ENCODE measurements at places on chromosomes 2 and 18.

DNA sequence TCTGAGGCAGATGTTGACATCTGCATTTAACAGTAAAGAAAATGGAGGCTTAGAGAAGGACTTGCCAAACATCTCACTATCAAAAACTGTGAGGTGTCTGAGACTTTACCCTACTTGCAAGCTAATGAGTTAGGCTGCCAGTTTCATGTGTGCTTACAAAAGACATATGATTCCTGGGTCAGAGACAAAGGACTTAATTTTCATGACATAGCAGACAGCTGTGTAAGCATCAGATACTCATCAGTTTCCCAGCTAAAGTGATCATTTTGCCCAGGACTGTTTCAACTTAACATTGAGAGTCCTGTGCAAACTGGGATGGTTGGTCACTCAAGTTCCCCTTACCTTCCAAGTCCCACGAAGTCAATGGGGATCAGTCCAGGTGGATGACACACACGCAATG, 18.9 kb upstream of the DAPL1 start:
- no peak for DNase-seq

DNA sequence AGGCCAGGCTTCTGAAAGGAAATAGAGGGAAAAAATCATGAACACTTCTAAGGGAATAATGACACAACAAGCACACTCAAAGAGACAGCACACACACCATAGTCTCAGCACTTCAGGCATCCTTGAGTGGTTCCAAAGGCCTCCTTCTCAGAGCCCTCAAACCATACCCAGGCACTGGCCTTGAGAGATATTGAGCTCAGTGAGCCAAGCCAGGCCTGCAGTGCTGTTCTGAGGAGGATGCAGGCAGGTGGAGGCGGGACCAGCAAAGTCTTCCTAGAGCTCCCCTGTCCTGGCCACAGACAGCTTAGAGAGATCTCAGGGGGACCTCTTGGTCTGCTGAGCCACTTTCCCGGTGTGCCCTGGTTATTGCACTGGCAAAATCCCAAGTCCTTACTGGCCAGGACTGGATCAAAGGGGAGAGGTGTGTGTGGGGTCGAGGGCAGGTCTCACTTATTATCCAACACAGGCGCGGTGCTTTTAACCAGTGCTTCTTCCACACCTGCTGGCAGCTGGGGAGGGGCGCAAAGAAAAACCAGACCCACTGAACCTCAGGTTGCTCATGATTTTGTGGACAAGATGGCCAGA, 86.8 kb upstream of the HAAO start:
- no peak for DNase-seq

- DNase-seq, result peak; percentile 80
These were observed at the start of gene MERTK for GRCh38 chr2:111897924-111898702. Gene MERTK, plus strand, starts transcription at chr2:111898607. Its CDS starts 129 bp downstream, at chr2:111898736.

GRCh38 chr2:36478332-36478738, 119.6 kb downstream of the FEZ2 start:
- DNase-seq, result no peak

- DNase-seq, result no peak
These were observed 10.4 kb upstream of the EVA1A start for GRCh38 chr2:75570948-75571729.

- DNase-seq, result no peak
These were observed 28.1 kb upstream of the TMEM247 start for GRCh38 chr2:46451131-46451711.

DNA sequence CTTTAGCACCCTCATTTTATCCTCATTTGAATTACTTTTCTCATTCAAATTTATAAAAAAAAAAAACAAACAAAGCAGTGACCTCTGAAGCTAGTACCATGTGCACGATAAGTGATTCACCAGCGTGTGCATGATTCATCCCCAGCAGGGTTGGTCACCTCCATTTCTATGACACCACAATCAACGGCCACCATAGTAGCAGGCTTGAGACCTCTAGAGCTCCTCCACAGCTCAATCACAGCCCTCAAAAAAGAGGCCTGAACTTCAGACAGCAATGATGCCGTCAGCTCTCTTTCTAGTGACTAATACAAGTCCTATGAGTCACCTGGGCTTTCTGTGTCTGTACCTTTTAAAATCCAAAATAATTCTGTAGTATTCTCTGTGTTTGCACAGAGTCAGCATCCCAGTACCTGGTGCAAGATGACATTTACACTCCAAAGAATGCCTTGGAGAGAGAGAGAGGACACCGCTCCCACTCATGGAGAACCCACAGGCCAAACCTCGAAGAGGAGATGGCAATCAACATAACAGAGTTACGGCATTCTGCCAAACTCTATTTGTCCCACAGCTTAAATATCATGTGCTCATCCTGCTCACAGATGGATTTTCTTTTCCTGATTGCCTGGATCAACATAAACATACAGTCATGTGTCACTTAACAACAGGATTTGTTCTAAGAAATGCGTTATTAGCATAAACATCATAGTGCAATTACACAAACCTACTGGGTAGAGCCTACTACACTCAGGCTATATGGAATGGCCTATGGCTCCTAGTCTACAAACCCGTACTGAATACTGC, 58.7 kb downstream of the L3MBTL4 start:
- no peak for DNase-seq

GRCh38 chr2:140604788-140605187, 1526.0 kb downstream of the LRP1B start:
- DNase-seq, result no peak

GRCh38 chr18:24362757-24363156, 34.9 kb downstream of the OSBPL1A start:
- DNase-seq, result no peak

DNA sequence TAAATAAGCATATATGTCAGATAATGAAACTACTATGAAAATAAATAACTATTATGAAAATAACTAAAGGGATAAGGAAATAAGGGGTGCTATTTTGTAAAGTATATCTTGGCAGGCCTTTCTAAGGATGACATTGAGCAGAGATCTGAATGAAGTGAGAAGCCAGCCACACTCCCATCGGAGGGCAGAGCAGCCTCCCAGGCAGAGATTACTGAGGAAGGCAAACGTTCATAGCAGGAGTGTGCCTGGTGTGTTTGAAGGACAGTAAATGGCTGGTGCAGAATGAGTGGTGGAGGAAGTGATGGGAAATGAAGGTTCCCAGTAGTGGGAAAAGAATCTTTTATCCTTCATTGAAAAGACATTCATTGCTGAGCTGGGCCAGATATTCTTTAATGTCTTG, 62.5 kb downstream of the SPHKAP start:
- DNase-seq, result no peak

DNA sequence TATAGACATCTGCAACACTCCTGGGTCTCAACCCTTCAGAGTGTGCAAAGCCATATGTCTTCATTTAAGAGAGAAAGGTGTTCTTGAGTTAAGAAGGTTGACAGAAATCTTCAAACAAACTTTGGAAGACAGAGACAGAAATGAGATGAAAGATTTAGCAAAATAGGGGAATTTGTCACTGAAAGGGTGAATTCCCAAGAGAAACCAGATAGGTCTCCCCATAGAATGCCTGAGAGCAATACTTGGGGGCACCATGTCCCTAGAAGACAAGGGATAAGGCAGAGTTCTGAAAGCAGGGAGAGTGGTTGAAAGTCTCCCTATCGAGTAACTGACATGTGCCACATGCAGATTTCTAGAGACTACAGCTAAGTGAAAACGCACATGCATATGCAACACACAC, 50.0 kb downstream of the AP1S3 start:
- DNase-seq, result no peak

- DNase-seq, result no peak
These were observed 18.9 kb upstream of the SALL3 start for GRCh38 chr18:78960709-78961108.

DNA sequence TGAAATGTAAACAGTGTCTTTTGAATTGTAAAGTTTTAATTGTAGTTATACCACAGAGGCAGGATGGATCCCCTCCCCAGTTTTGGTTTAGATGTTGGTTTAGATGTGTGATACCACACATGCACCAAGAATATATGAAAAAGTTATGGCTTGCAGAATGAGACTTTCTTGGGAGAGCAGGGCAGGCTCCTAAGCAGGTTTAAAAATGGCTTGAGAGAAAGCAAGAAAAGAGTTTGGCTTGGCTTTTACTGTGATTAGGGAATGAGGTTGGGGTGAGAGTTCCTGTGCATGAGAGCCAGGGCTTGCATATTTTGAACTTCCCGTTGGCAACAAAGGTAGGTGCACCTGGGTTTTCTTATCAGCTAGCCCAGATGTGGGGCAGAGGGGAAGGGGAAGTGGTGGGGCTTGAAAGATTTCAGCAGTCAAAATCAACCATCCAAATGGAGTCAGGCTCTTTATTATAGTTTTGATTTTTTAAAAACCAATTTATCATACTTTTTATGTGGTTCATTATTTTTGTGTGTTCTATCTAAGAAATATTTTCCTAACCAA, 246.9 kb downstream of the MTX2 start:
- DNase-seq, result no peak

DNA sequence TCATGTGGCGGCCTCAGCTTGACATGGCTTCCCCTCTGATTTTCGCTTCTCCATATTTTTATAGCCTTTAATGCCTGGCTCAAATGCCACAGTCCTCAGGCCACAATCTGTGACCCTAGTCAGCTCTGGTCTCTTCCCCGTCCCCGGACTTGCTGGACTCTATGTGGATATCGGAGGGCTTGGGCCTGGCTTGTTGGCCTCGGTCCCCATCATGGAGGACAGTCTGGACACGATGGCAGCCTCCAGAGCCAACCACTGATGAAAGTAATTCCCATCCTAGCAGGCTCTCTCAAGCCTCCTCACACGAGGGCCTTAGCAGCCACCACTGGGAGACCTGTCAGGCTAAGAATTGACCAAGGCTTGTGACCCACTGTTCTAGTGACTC, 61.6 kb downstream of the LPIN1 start:
- DNase-seq, result no peak

GRCh38 chr2:120669121-120669952, 66.3 kb upstream of the GLI2 start:
- DNase-seq, result no peak

DNA sequence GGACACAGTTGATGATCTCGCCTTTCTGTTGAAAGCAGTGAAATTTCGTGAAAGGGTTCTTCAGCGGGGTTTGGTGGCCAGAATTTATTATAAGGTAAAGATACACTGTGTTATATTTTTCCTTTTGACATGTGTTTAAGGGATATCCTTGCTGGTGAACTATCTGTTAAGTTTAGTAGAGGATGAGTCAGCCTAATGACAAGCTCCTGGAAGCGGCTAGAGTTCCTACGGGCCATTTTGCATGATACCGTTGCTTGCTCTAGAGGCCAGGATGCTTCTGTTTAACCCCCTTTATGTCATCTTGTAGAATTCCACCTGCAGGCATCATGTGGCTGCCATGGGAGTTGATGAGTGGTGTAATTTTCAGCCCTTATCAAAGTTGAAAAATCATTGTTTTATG, 124.8 kb upstream of the BCL2L11 start:
- no peak for DNase-seq

GRCh38 chr2:104856086-104856972, 2.4 kb downstream of the POU3F3 start:
- DNase-seq, result no peak

- DNase-seq, result peak; percentile 7
These were observed 10.0 kb upstream of the ADAM17 start for GRCh38 chr2:9565436-9566153.

DNA sequence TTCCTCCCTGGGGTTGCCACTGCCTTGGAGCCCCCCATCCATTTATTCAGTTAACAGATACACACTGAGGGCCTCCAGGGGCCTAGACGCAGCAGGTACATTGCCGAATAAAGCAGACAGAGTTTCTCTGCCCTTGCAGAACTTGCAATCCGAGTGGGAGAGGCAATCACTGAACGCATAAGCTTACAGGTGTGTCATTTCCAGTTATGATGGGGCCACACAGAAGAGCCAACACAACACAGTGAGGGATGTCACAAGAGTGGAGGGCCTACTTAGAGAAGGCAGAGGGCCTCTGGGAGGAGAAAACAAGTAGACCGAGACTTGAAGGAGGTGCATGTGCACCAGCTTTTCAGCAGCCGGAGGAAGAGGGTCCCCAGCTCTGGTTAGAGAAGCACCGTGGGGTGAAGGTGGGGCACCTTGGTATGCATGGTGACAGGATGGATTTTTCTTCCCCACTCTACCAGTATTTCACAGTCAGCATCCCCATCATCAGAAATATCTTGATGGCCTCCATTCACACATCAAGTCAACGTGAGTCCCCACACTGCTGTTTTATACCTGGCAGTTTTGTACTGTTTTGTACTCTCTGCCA, 150.9 kb downstream of the SMAD7 start:
- DNase-seq, result no peak

DNA sequence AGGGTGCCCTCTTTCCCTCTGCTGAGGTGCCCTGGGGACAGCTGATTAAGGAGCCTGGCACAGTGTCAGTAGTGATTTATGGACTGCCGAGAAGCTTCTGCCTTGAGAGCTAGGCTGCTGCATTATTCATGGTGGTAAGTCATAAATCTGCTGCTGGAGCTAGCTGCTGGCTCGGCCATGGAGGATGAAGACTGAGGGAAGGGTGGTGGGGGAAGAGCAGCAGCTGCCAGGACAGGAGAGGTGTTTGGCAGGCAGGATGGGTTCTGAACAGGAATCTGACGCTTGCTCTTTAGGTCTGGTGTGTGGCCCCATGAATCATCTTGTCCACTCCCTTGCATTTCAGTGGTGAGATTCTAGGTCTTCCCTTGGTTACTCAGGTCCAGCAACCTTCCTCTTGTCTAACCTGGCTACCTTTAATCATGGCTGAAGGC, 296.3 kb downstream of the DYSF start:
- DNase-seq, result no peak

DNA sequence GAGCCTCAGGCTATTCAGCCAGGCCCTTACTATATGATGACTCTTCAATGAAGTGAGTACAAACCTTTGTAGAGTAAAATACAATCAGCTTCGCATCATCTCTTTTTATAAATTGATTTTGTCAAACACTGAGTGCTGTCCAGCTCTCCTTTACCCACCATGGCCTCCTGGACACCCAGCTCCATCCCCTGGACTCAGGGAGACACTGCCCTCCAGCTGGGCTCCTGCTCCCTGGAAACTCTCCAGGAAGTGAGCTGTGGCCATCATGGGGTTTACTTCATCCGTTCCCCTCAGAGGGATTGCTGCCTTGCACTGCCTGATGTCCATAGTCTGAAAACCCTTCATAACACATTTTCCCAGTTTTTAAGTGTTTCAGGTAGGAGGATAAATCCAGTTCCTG, 82.5 kb upstream of the XIRP2 start:
- DNase-seq, result no peak

GRCh38 chr18:7038330-7038851, 79.2 kb downstream of the LAMA1 start:
- no peak for DNase-seq

DNA sequence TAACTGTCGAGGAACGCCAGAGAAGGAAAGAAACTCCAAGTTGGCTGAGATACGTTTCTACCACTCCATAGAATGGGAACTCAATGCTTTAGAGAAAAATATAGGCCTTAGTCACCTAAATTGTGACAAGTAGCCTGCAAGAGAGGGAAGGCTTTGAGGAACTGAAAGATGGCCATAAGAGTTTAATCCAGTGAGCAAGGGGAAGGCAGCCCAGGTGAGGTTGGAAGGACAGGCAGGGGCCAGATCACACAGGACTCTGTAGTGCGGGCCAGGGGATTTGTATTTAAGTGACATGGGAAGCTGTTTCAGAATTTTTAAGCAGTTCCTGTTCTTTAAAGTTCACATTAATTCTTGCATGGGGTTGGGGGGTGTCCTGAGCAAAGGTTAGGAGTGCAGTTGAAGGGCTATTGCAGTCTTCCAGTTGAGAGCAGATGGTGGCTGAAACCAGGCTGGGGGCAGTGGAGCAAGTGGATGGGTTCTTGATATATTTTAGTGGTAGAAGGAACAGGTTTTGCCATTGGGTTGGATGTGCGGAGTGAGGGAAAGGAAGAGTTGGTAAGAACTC, 138.9 kb upstream of the PELI1 start:
- no peak for DNase-seq

- no peak for DNase-seq
These were observed 176.8 kb upstream of the CELF4 start for GRCh38 chr18:37742436-37742835.
